ENCODE measurements at places on chromosomes 7 and 10. TPM values are rescaled to one million over a fixed set of nuclear protein-coding genes. Genes with fewer than 3 reads are reported as not detected.

The IRF5 gene
- 15.7 TPM for total RNA-seq

The PRPS1L1 gene
- total RNA-seq, result not detected

The NUTM2E gene
- total RNA-seq, result not detected

The EVX1 gene
- not detected for total RNA-seq

Data from lower leg skin (tissue), 4 donors.